ENCODE measurements at places on chromosomes 2 and 18.

- no peak for DNase-seq
Measured at GRCh38 chr2:131093696-131094462, 619 bp upstream of the FAM168B start.

DNA sequence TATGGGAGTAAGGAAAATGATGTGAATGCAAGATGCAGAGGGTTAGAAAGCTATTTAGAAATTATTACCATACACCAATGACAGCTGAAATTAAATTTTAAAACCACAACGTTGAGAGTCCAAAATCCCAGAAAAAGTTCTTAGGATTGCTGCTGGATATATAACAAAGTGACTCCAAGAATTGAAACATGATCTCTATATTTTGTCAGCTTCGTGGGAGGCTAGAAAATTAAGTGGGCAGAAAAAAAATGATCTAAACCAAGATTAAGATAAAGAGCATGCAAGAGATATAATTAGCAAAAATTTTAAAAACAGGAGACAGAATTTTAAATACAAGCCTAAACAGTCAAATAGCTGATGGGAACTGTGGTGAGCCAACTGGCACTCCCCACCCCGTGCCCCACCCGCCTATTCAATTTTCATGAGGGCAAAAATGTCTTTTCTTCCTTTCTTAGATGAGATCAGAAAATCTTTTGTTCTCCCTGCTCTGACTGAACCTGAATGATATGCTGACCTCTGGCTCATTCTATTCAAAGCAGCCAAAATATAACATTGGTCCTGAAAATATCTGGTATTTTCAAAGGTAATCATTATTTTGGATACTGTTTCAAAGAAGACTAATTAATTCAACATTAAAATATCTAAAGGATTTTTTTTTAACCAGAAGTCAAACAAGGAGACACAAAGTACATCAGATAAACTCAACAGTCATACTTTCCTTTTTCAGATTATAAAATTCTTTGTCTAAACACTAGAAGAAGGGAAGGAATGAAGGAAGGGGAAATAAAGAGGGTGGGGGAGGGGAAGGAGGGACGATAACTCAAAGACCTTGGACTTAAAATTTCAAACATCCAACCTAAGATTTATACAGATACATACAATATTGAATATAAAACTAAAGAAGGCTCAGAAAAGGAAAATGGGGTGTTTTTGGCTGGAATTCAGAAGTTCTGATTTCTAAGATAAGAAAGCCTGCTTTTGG, 12.2 kb downstream of the KANSL3 start:
- no peak for DNase-seq

- no peak for DNase-seq
Measured at GRCh38 chr2:128499367-128500137, 180.9 kb upstream of the HS6ST1 start.

GRCh38 chr2:65003037-65003436, 13.8 kb downstream of the SLC1A4 start:
- no peak for DNase-seq

DNA sequence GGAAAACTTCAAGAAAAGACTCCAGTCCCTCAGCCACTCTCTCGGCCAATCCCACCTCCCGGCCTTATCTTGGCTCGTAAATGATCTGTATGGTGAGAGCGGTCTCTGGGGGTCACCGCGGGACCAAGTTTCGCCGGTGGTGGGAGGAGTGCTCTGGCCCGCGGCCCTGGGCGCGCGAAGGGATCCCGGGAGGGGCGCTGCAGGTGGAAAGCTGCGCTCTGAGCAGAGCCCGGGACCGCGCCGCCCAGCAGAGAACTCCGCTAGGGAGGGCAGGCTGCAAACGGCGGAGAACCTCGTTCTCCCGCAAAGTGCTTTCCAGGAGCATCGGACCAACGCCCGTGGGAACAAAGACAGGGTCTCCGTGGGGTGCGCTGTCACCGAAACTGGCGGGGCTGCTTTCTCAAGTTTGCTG, 622 bp downstream of the LRP2 start:
- DNase-seq: no peak

- no peak for DNase-seq
Measured at GRCh38 chr2:225994748-225995405, 595.4 kb downstream of the NYAP2 start.

DNA sequence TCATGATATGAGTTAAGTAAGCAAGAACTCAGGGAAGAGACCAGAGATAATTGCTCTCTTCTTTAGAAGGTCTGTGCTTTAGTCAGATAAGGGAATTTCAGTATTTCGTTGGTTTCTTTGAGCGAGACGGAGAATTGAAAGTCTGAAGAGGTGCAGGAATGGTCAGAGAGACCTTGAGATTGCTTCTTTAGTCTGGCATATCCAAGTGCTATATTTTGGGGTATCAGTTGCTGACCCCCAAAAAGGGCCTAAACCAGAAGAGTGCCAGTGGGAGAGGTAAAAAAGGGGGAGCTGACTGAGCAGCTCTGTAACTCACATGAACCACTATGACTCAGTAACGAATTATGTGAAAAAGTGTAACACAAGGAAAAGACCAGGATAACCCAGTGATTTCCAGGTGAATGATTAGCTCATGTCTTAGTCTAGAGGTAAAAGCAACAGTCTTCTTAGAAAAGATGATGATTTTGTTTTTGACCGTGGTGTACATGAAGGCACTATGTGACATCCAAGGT, 932.9 kb downstream of the TDRD15 start:
- DNase-seq: no peak

- DNase-seq: peak; percentile 20
Measured at GRCh38 chr2:167212014-167212648, 323.9 kb downstream of the XIRP2 start.

DNA sequence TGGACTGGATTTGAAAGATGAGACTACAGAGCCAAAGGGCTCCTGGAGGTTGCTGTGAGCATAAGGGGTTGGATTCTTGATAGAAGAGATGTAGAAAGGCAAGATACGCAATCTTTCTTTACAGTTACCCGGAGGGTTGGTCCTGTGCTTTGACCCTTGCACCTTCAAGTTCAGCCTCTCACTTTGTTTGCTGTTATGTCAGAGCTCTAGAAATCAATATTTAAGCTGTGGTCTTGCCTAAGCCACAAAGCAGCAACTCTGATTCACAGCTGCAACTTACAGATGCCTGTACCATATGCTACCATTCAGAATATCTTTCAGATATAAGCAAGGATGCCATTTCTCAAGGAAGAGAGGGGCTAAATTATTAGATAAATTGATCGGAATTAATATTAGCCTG, 943.1 kb upstream of the LRRTM1 start:
- no peak for DNase-seq

- peak; percentile 57 for DNase-seq
Measured at GRCh38 chr2:186641807-186642321, 52.0 kb upstream of the FAM171B start.

GRCh38 chr18:73245345-73245744, 377.6 kb upstream of the NETO1 start:
- DNase-seq: no peak

- no peak for DNase-seq
Measured at GRCh38 chr2:239302808-239303557, 97.8 kb downstream of the HDAC4 start.

DNA sequence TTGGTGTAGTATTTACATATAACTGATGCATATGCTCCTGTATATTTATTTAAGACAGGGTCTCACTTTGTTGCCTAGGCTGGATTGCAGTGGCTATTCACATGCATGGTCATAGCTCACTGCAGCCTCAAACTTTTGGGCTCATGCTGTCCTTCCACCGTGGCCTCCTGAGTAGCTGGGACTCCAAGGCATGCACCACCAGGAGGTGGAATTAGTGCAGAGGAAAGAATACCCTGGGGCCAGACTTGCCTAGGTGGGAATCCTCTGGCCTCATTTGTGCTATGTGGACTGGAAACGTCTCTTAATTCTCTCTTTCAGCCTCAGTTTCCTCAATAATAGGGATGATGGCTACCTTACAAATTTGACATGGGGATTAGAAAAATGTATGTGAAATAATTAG, 2.3 kb downstream of the CEP192 start:
- DNase-seq: no peak

DNA sequence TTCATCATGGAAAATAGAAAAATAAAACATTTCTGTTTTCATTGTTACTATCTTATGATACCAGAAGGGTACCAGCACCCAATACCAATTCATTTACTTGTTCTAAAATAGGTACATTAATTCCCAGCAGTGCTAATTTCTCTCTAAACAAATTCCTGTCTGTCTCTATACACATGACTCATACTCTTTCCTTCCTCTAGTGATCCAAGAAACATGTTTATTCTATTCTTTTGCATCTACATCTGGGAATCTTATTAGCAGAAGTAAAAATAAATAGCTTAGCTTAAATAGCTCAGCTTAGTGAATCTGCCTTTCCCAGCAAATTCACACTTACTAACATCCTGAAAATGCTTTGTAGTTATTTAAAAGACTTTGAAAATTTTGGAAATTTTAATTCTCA, 84.5 kb upstream of the MAPRE2 start:
- DNase-seq: no peak

DNA sequence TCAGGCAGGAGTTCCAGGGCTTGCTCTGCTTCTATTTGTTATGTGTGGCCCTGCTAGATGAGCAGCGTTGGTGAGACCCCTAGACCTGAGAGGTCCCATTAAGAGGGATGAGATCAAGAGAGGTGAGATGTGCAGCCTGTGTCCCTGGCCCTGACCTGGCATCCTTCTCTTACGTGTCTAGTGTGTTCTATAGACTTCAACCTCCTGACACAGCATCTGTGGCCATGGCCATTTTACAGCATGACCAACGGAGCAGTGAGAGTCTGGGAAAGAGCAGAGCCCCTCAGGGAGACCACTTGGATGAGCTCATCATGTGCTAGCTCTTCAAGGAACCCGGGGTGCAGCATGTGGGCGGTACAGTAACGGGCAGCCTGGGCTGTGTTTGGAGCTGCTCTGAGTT, 32.7 kb upstream of the ASPRV1 start:
- no peak for DNase-seq

DNA sequence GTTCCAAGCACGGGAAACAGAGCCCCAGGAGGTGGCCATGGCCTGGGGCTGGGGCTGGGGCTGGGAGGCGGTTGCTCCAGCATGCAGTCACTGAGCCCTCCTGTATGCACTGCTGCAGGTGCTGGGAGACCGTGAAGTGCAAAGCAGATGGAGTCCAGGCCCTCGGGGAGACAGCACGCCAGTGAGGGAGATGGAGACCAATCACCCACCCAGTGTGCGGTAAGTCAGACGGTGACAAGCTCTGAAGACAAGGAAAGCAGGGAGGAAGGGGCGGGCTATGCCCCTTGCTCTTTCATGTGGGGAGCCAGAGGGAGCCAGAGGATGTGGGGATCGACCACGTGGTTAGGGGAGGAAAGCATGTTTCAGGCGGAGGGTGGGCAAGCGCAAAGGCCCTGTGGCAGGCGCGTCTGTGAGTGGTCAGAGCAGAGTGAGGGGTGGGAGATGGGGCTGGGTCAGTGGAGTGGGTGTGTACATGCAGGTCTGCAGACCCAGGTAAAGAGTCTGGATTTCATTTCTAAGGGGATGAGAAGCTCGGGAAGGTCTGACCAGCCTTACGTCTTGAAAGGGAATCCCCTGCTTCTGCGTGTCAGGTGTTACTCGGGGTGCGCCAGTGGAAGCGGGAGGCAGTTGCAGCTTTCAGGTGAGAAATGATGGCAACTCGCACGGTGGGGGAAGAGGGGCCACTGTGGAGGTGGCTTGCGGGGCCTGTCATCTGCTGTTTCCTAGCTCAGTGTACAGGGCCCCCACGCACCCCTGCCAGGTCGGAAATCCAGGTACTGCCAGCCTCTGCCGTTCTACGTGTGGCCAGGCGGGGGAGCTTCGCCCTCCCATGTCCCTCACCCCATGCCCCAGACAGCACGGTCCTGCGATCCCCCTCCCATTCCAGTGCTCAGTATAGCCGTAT, 19.4 kb downstream of the RRM2 start:
- DNase-seq: peak; percentile 42

GRCh38 chr2:40096360-40096759, 317.3 kb upstream of the THUMPD2 start:
- no peak for DNase-seq

GRCh38 chr2:101440127-101440738, 34.7 kb downstream of the RFX8 start:
- DNase-seq: no peak

GRCh38 chr18:73848656-73849055, 299.0 kb downstream of the FBXO15 start:
- DNase-seq: no peak

GRCh38 chr2:152240559-152241231, 65.1 kb upstream of the STAM2 start:
- no peak for DNase-seq

DNA sequence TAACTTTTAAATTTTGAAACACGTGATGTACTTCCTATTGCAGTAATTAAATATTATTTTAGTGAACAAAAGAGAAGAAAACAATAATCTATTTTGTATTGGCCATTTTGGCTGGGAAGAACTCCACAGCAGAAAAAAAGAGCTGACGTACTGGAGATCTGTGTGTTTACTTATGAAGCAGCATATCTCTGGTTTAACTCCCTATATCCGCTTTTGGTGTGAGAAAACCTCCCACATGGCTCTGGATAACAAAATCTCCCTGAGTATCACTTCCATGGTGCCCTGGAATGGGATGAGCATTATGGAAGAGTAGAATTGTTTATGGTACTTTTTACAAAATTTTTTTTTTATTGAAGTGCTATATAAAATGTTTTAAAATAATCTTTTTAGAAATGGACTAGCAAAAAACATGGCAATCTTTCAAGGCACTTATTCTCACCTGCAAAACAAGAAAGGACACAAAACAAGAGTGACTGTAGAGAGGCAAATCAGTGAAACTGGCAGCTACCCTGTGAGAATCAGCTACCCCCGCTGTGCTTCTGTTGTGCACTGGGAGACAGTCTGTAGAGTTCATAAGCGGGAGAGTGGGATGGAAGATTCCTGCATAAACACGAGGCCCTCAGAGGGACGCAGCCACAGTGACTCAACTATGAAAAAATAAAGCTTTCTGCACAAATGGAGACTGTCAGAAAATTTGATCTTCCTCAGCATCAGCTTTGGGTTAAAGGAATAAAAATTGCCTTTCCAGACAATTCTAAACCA, 762.2 kb upstream of the HS6ST1 start:
- no peak for DNase-seq

- no peak for DNase-seq
Measured at GRCh38 chr2:113134717-113135116, 7.3 kb downstream of the IL1RN start.

DNA sequence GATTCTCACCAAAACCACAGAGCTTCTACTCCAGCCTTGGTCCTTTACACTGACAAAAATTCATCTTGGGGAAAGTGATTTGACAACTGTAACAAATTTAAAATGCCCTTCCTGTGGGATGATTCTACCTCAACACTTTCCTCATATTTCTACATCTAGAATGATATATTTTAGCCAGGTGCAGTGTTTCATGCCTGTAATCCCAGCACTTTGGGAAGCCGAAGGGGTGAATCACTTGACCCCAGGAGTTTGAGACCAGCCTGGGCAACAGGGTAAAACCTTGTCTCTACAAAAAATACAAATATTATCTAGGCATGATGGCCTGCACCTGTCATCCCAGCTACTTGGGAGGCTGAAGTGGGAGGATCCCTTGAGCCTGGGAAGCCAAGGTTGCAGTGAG, 408.6 kb downstream of the CDH7 start:
- DNase-seq: no peak

- peak; percentile 57 for DNase-seq
Measured at GRCh38 chr18:63152096-63152495, 167.5 kb downstream of the BCL2 start.

GRCh38 chr18:57249883-57250282, 102.5 kb upstream of the ST8SIA3 start:
- DNase-seq: no peak

- no peak for DNase-seq
Measured at GRCh38 chr2:99067871-99068625, 73.5 kb upstream of the C2orf15 start.

All from CD4-positive, alpha-beta T cell treated with Interleukin-10 for 1 hour (primary cell).